Renal pelvis (tissue), 12 donors: ENCODE measurements at places on chromosomes 7 and 10.

- DNase-seq = no peak
Observed at GRCh38 chr7:128829391-128830166, 627 bp upstream of the FLNC start.

DNA sequence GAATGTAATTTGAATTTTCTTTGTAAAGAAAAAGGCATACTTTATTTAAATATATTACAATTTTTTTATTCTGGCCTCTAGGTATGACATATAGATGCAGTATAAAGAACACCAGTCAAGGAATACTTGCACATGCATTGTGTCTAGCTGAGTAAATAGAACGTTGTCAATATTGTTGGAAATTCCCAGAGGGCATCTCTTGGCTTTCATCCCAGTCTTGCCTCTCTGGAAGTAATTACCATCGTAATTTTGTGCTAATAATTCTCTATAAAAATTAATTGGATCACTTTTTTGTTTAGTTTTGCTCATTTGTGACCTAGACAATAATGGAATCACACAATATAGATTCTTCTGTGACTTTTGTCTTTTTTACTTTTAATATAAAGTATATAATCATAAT, 1052.3 kb upstream of the CELF2 start:
- DNase-seq = no peak

DNA sequence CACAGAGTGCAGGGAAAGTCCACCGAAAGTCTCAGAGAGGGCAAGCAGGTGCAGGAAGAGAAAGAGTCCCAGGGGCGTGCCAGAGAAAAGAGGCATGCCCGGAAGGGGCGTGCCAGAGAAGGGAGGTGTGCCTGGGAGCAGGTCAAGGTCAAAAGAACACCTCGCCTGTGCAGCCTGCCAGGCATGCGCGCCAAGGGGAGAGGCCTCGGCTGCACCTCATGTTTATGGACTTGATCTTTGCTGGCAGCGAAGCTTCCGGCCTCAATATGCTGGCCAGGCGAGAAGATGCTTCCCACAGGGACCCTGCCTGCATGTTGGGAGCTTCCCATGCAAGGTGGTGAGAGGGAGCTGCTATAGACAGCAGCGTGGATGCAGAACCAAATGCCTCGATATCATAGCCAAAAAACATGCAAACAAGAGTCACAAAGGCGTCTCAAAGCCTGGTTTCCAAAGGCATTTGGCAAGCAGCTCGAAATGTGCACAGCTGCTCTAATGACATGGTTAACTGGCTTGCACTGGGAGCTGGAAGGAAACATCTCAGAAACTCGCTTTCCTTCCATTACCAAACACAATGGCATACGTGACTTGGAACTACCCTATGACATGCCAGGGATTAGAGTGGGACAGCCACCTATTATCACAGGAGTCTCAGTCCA, 192.5 kb upstream of the PPP2R2D start:
- DNase-seq = no peak

- no peak for DNase-seq
Observed at GRCh38 chr10:74967911-74968666, 141.7 kb downstream of the KAT6B start.

GRCh38 chr7:19408706-19409220, 263.5 kb upstream of the FERD3L start:
- DNase-seq = no peak

DNA sequence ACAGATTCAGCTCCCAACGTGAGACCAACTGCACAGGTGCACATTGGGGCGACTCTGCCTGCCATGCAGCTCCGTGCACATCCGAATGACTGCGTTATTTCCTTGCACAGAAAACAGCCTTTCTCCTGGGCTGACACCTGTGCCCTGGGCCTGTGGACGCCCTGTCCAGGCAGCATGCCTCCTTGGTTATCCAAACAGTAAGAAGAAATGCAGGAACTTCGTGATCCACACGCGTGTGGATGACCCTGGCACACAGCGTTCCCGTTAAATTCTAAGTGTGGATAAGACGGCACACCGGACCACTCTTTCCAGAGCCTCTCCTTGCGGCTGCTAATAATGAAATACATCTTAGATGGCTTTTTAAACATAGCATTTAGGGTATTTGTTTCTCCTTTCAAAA, 39.6 kb downstream of the NKX6-2 start:
- no peak for DNase-seq

GRCh38 chr10:94320285-94320914, 42.3 kb downstream of the NOC3L start:
- peak; percentile 52 for DNase-seq

GRCh38 chr10:7610651-7611389, 55.9 kb downstream of the ITIH5 start:
- DNase-seq = no peak

- DNase-seq = no peak
Observed at GRCh38 chr7:98300595-98301372, 19.3 kb downstream of the BRI3 start.

- DNase-seq = no peak
Observed at GRCh38 chr7:99366646-99367045, 7.9 kb upstream of the ARPC1B start.

GRCh38 chr7:27145165-27145913, 1.9 kb upstream of the HOXA5 start:
- DNase-seq = no peak

GRCh38 chr10:103276251-103276895, 565 bp upstream of the INA start:
- DNase-seq = no peak

DNA sequence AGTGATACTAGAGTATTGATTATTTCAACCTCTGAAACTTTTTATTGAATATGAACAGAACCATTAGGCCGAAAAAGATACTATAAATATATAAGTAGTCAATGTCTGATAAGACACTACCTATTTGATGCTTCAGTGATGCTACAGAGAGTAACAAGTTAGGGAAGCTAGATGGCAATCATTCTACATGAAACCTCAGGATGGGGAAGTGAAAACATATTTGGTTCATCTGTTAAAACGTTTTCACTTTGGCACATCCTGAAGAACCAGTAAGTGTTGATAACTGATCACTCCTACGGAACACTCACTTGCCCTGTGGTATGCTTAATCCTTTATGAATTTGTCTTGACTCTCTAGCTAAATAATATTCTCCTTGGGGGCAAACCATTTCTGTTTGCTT, 1064.9 kb downstream of the NXPH1 start:
- DNase-seq = no peak

DNA sequence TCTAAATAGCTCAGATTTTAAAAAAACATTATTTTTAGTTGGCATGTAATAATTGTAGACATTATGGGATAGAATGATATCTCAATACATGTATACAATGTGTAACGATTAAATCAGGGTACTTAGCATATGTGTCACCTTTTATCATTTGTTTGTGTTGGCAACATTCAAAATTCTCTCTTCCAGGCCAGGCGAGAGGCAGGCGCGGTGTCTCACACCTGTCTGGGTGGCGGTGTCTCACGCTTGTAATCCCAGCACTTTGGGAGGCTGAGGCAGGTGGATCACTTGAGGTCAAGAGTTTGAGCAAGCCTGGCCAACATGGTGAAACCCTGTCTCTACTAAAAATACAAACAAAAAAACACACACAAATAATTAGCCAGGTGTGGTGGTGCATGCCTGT, 151.7 kb downstream of the RTKN2 start:
- no peak for DNase-seq

- no peak for DNase-seq
Observed at GRCh38 chr7:155788616-155789000, 23.7 kb downstream of the SHH start.

GRCh38 chr7:142942746-142943145, 3.5 kb downstream of the LLCFC1 start:
- DNase-seq = no peak

- DNase-seq = no peak
Observed at GRCh38 chr10:78626471-78626870, 442.3 kb upstream of the ZMIZ1 start.

- DNase-seq = no peak
Observed at GRCh38 chr7:134768243-134768642, 11.2 kb upstream of the CALD1 start.

- no peak for DNase-seq
Observed at GRCh38 chr7:151921451-151921850, 34.8 kb upstream of the GALNTL5 start.

GRCh38 chr7:109449760-109450159, 880.1 kb downstream of the DNAJB9 start:
- DNase-seq = no peak

DNA sequence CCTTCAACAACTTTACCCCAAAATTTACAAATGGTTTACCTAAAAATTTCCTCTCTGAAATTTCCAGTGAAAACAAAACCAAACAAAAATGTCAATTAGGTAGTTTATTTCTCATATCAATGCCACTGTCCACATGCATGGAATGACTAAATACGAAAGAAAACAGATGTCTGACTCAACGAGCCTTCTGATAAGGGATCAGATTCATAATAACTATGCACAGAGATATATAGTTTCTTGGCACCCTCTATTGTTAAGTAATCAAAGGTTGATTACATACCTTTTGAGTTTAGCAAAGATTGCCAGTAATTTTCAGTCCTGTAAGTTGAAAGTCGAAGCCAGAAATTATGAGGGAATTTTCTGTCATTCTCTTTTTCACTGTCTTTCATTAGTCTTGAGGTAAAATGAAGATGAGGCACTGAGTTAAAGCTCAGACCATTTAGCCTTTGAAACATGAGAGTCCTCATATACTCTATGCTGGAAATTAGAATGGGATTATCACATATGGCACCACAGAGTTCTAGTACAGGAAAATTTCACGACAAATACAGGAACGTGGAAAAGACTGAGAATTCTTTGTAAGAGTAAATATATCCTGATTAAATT, 519.1 kb upstream of the ANKRD30A start:
- DNase-seq = no peak

- no peak for DNase-seq
Observed at GRCh38 chr10:44788147-44789129, 122.7 kb upstream of the TMEM72 start.

- DNase-seq = no peak
Observed at GRCh38 chr10:63456437-63457210, 9.2 kb downstream of the JMJD1C start.

DNA sequence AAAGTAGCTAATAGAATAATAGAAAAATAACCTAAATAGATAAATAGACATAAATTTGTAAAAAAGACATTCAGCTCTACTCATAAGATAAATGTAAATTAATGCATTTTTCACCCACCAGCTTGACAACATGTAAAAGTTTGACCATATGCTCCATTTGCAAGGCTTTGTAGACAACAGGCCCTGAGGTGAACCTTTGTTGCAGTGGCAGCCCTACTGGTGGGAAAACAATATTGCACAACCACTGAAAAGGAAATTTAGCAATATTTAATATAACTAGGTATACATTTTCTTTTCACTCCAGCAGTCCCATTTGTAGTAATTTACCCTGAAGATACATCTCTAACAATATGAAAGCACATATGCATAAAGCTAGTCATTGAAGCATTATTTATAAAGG, 39.0 kb upstream of the ADRA2A start:
- no peak for DNase-seq

GRCh38 chr10:103007017-103007416, 88.9 kb downstream of the CNNM2 start:
- DNase-seq = no peak

- no peak for DNase-seq
Observed at GRCh38 chr10:132977807-132978206, 35.4 kb upstream of the CFAP46 start.

DNA sequence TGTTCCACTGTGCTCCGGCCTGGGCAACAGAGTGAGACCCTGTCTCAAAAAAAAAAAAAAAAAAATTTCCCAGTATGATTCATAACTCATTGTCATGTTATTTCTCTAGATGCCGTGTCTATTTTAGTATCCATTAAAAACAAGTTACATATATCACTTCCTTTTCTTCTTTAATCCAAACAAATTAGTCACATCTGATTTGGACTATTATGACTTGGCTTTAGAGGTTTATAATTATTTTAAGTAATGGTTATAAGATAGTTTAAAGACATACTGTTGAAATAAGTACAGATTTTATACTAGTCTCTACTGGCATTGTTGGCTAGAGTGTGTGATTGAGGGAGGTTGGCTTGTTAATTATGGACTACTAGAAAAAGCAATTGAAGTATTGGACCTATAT, 53.3 kb downstream of the ZMYND11 start:
- DNase-seq = no peak

DNA sequence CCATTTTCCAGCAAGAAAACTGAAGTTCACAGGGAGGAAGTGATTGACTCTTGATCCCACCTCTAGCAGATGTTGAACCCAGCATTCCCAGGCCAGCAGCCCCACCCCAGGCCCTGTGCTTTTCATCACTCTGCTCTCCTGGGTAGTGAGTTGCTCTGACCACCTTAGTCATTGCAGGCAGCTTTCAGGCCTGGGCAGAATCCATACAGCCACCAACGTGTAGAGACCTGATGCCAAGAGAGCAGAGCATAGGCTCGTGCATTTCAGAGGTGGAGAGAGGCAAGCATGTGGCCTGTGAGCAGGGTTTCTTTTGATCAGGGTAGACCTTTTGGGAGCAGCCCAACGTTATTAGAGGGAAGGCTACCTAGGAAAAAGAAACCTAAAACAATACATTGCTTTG, 334.6 kb downstream of the PTEN start:
- DNase-seq = no peak

DNA sequence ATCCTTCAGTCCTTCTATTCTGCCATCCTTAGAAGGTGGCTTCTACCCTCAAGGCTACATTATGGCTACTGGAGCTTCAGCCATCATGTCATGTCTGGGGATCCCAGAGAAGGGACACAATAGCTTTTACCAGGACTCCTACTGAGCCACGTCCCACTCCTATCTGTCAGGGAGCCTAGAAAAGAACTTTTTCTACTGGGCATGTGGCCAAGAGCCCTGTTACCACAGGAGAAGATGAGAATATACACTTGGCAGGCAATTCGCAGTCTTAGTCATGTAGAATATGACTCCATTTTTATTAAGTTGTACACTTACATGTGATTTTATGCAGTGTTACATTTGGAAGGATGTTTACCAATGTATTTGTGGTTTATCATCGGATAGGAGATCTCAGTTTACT, 64.6 kb upstream of the KCNMA1 start:
- no peak for DNase-seq

DNA sequence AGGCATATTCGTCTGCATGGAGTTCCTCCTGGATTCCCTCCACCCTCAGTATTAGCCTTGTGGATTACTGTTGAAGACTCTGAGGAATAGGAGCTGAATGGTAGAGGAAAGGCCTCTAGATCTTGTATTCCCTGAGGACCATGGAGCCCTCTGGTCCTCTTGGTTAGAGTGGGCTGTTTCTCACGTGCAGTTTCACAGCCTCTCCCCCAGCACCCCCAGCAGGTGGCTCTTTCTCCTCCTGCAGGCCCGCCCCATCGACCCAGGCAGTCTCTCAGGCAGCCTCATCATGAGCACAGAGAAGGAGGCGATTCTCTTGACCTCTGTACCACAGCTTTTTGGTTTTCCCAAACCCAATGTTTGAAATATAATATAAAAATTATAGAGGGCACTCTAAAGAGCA, 102.0 kb downstream of the WNT2 start:
- DNase-seq = no peak

GRCh38 chr10:100969187-100970075, at the start of gene SEMA4G:
SEMA4G (plus strand) TSS chr10:100969504; CDS start chr10:100972913, 3,409 bp downstream.
- DNase-seq = peak; percentile 42

DNA sequence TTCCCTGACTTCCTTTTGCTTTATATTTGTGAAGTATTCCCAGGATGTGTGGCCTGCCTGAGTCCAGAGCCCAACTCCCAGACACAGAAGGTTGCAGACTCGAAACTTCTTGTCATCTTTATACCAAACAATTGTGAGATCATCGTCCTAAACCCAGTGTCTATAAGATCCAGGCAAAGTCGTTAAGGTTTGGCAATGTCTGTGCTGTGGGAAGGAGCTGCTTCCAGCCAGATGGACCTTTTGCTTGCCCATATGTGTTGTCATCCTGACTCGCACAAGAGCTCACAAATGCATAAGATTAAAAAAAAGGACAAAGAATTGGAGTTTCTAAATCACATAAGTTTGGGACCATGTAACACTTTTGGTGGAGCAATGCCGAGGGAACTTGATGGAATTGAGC, 37.0 kb downstream of the WNT2 start:
- no peak for DNase-seq
